LHCN-M2 (cell line): ENCODE measurements at places on chromosomes 4 and X. TPM values are rescaled to one million over a fixed set of nuclear protein-coding genes. Genes with fewer than 3 reads are reported as not detected.

BCOR gene
- total RNA-seq, result 17.7 and 18.8 TPM in 2 replicates

AKAP14 gene
- total RNA-seq, result not detected in 2 replicates

NFKB1 gene
- 16.6 and 22.0 TPM in 2 replicates for total RNA-seq

APLN gene
- 6.7 and 7.3 TPM in 2 replicates for total RNA-seq

STBD1 gene
- total RNA-seq, result 13.3 and 13.9 TPM in 2 replicates

LDB2 gene
- not detected in 2 replicates for total RNA-seq

KLB gene
- not detected in 2 replicates for total RNA-seq

SPATA18 gene
- not detected in 2 replicates for total RNA-seq

DUSP9 gene
- total RNA-seq, result not detected in 2 replicates

ZNF711 gene
- 3.7 and 4.1 TPM in 2 replicates for total RNA-seq

KCNIP4 gene
- total RNA-seq, result not detected in 2 replicates

HMGB2 gene
- total RNA-seq, result 167 and 213 TPM in 2 replicates

HPF1 gene
- 55.7 and 58.7 TPM in 2 replicates for total RNA-seq

UCP1 gene
- total RNA-seq, result not detected in 2 replicates

GUCY1A1 gene
- not detected in 2 replicates for total RNA-seq

ADH7 gene
- total RNA-seq, result not detected in 2 replicates

BEND4 gene
- total RNA-seq, result not detected in 2 replicates

RHOXF2 gene
- total RNA-seq, result not detected in 2 replicates

P2RY10 gene
- not detected in 2 replicates for total RNA-seq

SASH3 gene
- total RNA-seq, result not detected in 2 replicates

SLC25A5 gene
- total RNA-seq, result 232 and 250 TPM in 2 replicates

CD38 gene
- total RNA-seq, result not detected in 2 replicates

SSX1 gene
- total RNA-seq, result not detected in 2 replicates

POLN gene
- 1.9 and 2.1 TPM in 2 replicates for total RNA-seq

FGB gene
- total RNA-seq, result not detected in 2 replicates

GLRA3 gene
- not detected in 2 replicates for total RNA-seq

SPANXC gene
- not detected in 2 replicates for total RNA-seq

MAP7D3 gene
- total RNA-seq, result 15.3 and 15.5 TPM in 2 replicates

SYTL5 gene
- total RNA-seq, result 0.32 and 0.46 TPM in 2 replicates
